GM19239 (cell line): ENCODE measurements at places on chromosomes 11 and 22.

- no peak for DNase-seq
These were observed 76.5 kb downstream of the PDE2A start for GRCh38 chr11:72597721-72598120.

- no peak for DNase-seq
These were observed 129.2 kb upstream of the LMO1 start for GRCh38 chr11:8392886-8393285.

DNA sequence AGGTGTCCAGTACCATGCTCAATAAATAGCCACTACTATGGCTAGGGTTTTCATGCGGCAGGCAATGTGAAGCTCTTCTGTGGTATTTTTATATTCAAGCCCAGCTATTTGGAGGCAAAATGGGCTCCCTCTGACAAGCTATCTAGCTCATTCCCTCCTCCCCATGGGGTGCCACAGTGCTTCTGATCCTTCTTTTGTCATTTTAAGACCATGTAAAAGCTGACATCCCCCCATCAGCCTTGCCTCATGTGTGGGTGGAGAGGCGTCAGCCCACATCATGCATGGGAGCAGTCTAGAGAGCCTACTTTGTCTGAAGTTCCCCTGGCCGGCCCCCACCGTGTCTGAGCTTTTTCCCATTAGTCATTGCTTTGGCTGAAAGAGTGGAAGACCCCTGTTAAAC lies 59.8 kb downstream of the NAV2 start:
- no peak for DNase-seq

- no peak for DNase-seq
These were observed 276.5 kb downstream of the ETS1 start for GRCh38 chr11:128310676-128311445.

DNA sequence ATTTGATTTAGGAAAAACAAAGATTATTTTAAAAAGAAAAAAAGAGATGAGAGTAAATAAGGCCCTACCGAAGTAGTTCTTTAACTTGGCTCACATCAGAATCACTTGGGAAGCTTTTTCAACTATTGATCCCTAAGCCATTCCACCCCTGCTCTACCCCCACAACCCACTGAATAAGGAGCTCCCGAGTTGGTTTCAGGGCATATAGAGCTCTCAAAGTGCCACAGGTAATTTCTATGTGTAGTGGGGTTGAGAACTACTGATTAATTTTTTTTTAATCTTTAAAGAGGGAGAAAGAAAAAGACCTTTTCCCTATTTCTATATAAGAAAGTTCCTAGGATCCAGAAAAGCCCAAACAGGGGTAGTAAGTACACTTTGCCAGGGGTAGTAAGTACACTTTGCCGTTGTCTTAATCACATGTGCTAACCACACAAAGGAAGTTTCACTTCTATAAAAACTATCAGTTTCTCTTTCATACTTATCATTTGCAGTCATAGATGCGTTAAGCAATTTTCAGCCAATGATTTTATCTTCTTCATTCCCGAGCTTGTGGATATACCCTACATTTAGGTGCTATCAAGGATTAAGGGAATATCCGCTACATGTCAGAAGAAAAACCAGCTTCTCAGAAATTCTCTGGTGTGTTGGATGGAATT lies 108.4 kb upstream of the ZC3H12C start:
- peak; percentile 22 for DNase-seq

GRCh38 chr22:35921044-35921443 lies 107.6 kb downstream of the RBFOX2 start:
- DNase-seq, result no peak

GRCh38 chr11:128135451-128135850 lies 451.9 kb downstream of the ETS1 start:
- no peak for DNase-seq

DNA sequence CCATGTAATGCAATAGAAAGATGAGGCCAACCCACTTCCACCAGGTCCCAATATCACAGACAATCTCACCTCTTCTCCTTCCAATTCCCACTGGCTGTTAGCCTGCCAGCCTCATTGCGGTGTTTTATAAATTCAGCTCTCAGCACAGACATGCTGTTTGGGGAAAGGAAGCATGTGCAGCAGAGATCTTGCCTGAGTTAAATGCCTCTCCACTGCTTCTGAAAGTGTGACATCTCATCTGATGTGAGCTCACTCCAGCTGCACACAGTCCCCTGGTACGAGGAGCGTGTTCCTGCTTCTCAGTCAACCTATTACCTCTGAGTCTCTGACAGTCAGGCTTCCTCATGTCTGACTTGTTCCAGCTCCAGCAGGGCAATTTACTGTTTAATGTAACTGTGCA lies 122.7 kb upstream of the GUCY1A2 start:
- DNase-seq, result no peak

- no peak for DNase-seq
These were observed 76.1 kb upstream of the RTL6 start for GRCh38 chr22:44574057-44574639.

- DNase-seq, result no peak
These were observed 115.1 kb downstream of the DCDC1 start for GRCh38 chr11:31254415-31254814.

DNA sequence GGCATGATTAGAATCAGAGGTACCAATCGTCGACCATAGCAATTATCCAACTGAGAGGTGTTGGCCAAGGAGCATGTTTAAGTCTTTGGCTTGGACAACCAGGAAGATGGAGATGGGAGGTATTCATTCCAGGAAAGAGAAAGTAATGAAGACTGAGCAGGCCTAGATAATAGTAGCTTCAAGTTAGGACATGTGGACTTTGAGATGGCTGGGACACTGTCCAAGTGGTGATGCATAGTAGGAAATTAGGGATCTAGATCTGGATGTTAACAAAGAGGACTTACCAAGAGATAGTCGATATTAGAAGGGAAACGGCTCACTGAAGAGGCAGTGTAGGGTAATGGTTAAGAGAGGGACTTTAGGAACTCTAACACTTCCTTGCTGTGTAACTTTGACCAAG lies 266.7 kb downstream of the FAM76B start:
- no peak for DNase-seq

DNA sequence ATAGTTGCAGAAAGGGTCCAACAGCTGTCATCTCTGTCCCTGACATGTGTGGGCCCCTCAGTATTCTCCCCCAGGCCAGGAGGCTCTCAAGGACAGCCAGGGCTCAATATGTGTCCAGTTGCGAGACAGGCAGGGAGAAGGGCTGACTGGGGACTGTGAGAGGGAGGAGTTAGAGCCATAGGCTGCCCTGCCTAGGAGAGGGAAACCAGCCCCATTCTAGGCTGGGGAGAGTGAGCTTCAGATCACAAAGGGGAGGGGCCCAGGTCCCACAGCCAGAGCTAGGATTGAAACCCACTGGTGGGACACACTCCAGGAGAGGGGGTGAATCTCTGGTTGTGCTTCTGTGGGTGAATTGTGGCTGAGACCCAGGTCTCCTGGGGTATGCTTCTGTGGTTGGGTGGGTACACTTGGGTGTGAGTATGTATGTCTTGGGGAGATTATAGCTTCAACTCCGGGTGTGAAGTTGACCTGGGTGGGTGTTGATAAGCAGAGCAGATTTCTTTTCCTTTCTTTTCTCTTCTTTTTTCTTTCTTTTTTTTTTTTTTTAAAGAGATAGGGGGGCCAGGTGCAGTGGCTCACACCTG lies 2.1 kb upstream of the CARNS1 start:
- DNase-seq, result no peak

- DNase-seq, result no peak
These were observed 1.5 kb upstream of the TRABD start for GRCh38 chr22:50184004-50184901.

DNA sequence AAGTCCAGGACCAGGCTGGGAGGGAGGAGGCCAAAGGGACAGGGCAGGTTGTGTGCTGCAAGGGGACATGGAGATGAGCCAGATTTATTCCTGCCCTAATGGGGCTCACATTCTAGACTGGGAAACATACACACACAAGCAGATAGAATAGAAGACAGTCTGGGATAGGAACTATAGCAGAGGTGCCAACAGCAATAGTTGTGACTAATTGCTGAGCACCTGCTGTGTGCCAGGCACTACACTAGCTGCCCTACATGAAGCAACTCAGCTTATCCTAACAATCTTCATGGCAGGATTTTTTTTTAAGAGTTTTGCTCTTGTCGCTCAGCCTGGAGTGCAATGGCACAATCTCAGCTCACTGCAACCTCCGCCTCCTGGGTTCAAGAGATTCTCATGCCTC lies 11.4 kb downstream of the MOGAT2 start:
- DNase-seq, result no peak

GRCh38 chr11:122847466-122847865 lies 9.2 kb downstream of the CRTAM start:
- DNase-seq, result no peak

GRCh38 chr11:12377106-12377823 lies at the start of gene PARVA:
Gene PARVA (plus strand): TSS chr11:12377571. CDS start chr11:12377648, 77 bp downstream.
- DNase-seq, result no peak

- DNase-seq, result no peak
These were observed 62.9 kb upstream of the ATXN10 start for GRCh38 chr22:45608763-45609180.

DNA sequence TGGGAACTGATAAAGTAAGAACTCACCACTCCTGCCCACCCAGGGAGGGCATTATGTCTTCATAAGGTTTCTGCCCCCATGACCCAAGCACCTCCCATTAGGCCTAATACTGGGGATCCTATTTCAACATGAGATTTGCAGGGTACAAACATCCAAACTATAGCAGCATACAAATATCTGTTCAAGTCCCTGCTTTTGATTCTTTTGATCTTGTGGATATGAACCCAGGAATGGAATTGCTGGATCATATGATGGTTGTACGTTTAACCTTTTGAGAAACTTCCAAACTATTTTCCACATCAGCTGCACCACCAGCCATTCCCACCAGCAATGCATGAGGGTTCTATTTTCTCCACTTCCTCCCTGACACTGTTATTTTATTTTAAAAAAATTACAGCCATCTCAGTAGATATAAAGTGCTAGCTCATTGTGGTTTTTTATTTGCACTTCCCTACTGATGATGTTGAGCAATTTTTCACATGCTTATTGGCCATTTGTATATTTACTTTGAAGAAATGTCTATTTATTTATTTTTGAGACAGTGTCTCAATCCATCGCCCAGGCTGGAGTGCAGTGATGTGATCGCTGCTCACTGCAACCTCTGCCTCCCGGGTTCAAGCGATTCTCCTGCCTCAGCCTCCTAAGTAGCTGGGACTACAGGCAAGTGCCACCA lies 7.1 kb upstream of the ATG16L2 start:
- DNase-seq, result no peak

DNA sequence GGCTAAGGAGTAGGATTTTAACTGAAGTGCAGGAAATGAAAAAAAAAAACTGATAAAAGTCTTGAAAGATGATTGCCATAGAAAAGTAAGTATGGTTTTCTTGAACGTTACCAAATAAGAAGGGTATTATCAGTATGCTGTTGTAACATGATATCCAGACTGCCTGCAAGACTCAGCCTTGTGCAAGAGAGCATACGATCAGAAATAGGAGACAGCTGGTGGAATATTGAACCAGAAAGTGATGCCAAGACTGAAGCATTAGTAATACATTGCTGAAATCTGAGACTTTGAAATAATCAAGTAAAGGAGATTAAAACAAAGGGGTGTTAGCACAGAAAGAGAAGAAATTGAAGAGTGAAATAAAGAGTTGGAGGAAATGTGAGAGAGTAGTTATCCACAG lies 452.7 kb upstream of the CNTN5 start:
- no peak for DNase-seq

DNA sequence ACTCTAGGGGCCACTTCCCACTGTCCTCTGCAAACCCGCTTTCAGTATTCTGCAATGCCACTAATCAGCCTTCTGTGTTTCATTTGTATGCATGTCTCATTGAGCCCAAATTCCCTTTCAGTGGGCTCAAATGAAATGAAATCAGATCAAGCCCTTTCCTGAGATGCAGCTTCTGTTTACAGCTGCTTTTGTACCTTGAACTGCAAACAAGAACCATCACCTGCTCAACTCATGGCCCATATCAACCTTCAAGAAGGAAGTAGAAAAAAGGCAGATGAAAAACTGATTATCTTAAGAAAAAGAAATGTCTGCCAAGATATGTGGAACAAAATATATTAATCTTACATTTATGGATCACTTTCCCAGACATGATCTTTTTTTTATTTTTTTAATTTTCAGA lies 141.1 kb upstream of the ARHGAP42 start:
- DNase-seq, result no peak

GRCh38 chr11:73320763-73321603 lies 12.9 kb downstream of the ARHGEF17 start:
- DNase-seq, result no peak

- DNase-seq, result no peak
These were observed 29.4 kb downstream of the GDPD5 start for GRCh38 chr11:75496305-75496752.

GRCh38 chr11:84292006-84292405 lies 1005.8 kb upstream of the CCDC90B start:
- no peak for DNase-seq

DNA sequence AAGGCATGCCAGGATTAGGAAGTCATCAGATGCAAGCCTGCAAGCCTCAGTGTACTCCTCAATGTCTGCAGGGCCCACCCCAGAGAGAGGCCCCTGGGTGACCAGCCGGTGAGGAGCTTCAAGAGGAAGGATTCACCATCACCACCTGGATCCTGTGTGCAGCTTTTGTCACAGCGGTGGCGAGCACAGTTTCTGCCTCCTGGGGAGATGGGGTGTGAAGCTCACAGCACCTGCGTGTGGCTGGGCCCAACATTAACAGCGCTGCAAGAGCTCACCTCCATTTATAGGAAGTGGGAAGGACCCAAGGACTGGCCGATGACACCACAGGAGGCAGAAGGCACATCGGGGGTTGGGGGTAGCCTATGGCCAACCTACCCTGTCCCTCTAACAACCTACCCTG lies 235.3 kb downstream of the CTTN start:
- DNase-seq, result no peak

DNA sequence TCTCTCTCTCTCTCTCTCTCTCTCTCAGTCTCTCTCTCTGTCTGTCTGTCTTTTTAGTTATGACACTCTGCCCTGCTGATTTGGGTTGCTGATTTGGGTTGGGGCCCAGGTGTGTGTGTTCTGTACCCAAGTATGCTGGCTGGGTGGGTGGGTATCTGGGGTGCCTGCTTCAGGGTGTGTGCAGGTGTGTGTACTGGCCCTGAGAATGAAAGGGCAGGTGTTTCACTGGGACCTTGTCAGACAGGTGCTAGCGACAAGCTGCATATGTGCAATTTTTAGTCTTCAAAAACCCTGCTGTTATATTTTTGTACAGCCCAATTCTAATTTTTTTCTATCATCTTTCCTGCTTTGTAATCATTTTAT lies 943 bp downstream of the CSF2RB start:
- no peak for DNase-seq

DNA sequence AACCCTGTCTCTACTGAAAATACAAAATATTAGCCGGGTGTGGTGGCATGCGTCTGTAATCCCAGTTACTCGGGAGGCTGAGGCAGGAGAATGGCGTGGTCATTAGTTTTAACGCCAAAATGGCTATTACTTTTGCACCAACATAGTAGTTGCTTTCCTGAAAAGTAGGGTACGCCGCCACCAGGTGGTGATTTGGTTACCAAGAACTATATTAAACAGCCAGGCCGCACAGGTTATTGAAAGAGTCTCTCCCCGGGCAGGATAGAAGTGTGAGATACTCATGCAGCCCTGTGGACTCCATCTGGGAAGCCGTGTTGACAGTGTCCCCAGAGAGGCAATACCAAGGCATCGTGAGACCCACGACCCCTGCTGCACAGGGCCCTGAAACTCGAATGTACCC lies 24.6 kb upstream of the LRRC32 start:
- DNase-seq, result no peak
